Muscle of back (tissue), 13 donors: ENCODE measurements at places on chromosomes 2 and 18.
A peak's percentile ranks its signal among the peaks of the same experiment; 100 is the strongest.

- no peak for DNase-seq
Measured at GRCh38 chr2:144950899-144951560, 431.1 kb upstream of the ZEB2 start.

DNA sequence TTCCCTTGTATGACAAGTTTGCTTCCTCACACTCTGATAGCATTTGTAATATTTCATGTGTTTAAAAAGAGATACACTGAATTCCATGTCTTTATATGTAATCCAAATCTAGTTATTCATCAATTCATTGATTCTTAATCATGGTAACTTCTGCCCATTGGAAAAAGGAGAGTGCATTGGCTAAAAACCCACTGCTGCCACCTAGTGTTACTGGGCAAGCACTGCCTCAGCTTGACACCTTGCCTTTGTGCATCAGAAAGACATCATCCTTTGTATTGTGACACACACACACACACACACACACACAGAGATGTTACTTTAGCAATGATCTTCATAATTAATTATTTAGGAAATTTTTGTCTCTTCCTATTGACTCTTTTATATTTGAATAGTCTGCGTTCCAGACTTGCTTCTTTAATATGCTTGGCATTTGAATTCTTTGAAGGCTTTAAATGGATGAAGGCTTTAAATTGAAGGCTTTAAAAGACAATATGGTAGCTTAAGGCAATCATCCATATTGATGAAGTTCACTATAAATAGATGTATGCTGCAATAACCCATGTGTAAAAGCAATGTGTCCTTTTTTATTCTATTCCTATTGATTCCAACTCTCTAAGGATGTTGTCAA lies 414.2 kb upstream of the CHST9 start:
- peak; percentile 29 for DNase-seq

DNA sequence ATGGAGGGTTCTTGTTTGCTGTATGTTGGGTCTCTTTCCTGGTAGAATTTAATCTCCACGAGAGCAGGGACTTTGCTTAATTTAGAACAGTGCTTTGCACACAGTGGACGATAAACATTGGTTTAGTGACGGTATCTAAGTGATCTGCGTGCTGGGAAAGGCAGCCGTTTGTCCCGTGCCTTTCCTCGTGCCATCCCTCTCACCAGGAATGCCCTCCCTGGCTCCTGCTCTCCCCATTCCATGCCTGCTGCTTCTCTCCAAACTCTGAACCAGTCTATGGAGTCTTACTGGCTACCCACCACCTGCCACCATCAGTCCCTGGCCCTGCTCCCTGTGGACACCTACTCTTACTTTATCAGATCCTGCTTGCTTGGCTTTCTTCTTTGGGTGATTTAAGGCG lies 27.3 kb upstream of the TNP1 start:
- DNase-seq, result no peak

DNA sequence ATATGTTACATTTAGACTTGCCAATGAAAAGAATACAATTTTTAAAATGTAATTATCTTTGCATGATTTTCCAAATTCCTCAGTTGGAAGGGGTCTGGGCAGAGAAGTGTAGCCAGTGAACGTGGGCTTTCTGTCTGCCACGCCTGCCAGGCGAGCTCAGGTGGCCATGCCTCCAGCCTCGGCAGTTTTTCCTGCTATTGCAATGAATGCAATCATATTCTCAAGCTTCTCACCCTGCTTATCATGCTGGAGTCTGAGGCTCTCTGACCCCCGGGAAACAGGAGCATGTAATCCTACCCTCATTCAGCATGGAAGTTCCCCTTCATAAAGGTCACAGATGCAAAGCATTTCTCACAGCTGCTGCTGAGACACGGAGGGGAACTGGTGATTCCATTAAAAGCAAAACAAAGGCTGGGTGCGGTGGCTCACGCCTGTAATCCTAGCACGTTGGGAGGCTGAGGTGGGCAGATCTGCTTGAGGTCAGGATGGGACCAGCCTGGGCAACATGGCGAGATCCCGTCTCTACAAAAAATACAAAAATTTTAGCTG lies 154.8 kb downstream of the MBP start:
- no peak for DNase-seq

DNA sequence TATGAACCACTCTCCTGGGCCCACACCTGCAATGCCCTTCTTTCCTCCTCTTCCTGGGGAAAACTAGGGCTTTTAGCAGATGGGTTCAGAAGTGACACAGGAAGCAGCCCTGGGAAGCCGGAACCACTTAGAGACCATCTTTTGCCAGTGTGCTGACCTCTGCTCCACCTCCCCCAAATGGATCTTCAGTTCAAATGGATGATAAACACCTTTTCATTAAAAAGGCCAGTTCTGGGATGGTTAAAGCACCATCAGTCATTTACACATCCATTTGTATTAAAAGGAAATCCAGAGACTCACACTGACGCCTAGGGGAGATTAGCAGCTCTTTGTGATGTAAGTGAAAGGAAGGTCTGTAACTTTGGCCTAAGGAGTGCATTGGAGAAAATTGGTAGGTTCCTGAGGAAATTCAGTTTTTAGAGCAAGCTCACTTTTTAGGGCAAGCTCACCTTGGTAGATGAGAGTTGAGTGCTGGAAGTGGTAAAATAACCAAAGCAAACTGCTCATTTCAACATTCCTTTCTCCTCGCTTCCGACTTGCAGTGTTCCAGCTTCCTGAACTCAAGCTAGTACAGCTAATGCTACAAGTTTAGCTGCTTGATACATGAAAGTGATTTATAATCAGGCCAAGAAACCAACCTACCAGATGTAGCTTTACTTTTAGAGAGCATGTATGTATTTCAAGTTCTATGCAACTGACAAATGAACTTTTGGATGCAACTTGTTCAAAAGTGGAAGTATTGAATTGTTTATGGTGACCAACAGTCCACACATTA lies 47.7 kb downstream of the ACTR2 start:
- no peak for DNase-seq

GRCh38 chr2:47073641-47074040 lies 81.5 kb downstream of the STPG4 start:
- no peak for DNase-seq

DNA sequence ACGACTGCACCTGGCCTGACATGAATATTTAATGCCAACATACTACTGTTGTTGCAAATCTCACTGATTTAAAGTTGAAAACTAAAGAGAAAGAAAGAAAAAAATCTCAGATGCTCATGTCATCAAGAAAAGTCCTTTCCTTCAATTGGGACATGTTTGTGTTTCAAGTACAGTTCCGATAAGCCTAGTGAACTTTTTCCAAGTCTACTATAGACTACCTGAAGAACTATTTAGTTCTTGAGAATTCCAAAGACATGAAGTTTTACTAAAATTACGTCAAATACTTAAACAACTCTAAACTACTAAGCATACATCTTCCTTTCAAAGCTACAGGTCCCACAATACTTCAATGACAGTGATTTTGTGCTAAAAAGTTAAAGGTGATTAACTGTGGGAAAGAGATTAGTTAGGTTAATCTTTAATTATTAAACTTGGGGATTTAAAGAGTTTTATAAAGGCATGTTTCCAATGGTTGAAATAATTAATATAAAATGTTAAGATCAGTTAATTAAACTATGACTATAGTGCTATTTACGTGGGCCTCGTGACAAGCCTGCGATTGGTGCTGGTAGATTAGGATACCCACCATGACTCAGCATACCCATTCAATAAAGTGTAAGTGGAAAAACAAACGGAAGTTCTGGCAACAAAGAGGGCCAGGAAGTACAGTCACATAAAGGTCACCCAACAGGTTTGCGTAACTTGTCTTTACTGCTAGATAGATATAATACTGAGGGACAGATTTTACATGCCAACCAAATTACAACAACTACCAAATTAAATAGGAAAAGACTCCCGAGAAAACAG lies 55.5 kb downstream of the SEPTIN10 start:
- DNase-seq, result no peak

- DNase-seq, result no peak
Measured at GRCh38 chr2:176124947-176125771, 2.6 kb downstream of the HOXD9 start.

DNA sequence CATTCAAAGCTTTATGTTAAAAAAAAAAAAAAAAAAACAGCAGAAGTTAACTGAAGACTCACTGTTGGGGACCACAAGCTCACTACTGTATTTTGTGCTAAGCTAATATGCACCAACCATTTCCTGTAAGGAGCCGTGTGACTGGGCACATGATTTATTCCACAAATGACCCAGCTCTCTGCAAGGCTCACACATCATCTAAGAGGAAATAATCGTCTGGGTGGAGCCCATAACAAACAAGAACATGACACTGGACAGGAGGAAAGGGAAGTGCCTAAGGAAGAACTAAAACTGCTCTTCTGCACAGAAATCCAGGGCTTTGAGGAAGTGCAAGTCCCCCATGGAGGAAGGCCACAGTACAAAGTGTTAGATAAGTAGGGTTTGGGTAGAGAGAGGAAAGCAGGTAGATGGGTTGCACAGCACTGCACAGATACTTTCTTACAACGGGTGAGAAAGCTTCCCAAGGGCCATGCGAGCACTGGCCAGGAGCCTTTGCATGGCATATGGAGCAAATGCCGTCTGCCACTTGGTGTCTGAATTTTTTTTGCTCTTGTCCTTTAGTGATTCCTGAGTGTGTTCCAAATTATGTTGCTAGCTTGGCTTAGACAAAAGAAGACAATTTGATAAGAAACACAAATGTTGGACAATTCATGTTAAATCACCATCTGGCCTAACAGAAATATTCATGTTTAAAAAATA lies 24.4 kb downstream of the NFE2L2 start:
- peak; percentile 64 for DNase-seq

DNA sequence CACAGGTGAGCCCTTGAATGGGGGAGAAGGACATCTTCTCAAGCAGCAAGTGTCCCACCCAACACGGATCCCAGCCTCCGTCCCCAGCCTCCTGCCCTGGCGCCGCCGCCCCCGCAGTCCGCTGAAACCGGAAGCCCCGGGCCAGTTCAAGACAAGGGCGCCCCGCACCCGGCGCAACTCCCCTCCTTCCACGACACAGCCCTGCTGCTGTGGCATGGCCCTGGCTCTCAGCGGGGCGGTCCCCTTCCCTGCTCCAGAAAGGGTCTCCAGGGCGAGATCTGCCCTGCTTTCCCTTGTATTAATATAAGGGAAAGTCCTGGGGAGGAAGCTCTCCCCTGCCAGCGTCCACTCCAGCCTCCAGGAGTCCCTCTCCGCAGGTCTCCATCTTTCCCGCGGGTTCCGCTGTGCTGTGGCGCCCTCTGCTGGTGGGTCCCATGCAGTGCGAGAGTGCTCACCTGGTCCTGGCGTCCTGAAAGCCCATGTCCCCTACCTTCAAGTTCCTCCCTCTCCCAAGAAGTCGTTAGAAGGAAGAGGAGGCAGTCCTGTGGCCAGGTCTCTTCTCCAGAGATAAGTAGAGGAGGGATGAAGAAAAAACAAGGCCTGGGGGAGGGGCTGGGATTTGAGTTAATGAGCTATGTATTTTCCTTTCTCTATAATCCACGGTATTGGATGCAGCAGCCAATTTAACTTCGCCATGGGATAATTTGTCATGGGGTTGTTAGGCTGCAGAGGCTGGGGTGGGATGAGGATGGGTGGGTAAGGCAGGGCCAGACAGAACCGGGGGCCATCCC lies 176.0 kb downstream of the SMAD2 start:
- DNase-seq, result no peak

GRCh38 chr2:27291865-27292264 lies 9.6 kb downstream of the TRIM54 start:
- DNase-seq, result no peak

GRCh38 chr2:8119782-8120505 lies 561.9 kb upstream of the ID2 start:
- peak; percentile 51 for DNase-seq

DNA sequence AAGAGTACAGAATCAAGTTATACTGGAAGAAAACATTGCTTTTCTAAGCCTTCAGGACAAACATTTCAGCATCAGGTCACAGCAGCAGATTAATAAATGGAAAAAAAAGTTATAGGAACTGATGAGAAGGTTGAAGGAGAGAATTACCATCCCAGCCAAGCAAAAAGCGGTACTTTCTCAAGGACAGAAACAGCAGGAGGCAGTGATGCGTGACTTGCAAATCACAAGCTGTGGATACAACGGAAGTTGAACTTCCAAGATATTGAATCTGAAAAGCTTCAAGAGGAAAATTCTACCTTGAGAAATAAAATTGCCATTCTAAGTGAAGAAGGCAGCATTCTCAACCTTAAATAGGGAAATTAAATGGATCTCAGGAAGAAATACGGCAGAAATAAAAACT lies 18.5 kb upstream of the SERPINB12 start:
- no peak for DNase-seq

GRCh38 chr2:33730193-33730592 lies 131.1 kb upstream of the FAM98A start:
- no peak for DNase-seq

DNA sequence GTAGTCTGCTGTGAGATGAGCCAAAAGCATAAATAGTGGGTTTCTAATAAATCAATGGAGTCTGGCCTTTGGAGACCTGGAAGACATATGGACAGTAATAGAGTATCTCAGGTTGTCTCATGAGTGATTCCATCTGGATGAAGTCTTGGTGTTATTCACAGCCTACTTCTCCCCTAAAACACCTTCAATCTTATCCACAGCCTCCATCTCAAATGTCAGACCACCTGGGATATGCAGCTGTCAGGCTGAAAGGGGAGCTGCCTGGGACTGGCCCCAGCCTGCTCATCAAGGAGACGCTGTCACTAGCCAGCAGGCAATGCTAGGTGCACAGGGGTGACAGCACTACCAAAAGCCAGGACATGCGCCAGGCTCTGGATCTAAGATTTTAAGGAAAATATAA lies 684.0 kb upstream of the ZEB2 start:
- DNase-seq, result peak; percentile 13

GRCh38 chr2:122639176-122639575 lies 883.7 kb downstream of the TSN start:
- no peak for DNase-seq

- no peak for DNase-seq
Measured at GRCh38 chr18:12580630-12581342, 77.1 kb downstream of the SPIRE1 start.

GRCh38 chr2:45809205-45809604 lies 157.7 kb downstream of the PRKCE start:
- no peak for DNase-seq
